ENCODE measurements at places on chromosomes 12 and 14. TPM values are rescaled to one million over a fixed set of nuclear protein-coding genes. Genes with fewer than 3 reads are reported as not detected.

DNA sequence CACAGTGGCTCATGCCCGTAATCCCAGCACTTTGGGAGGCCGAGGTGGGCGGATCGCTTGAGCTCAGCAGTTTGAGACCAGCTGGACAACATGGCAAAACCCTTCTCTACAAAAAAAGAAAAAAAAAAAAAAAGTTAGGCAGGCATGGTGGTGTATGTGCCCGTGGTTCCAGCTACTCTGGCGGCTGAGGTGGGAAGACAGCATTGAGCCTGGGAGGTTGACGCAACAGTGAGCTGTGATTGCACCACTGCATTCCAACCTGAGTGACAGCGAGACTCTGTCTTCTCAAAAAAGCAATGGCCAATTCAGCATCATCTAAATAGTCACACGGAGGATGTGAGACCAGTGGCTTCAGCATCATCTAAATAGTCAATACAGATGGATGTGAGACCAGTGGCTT lies 10.4 kb upstream of the SAMD4A start:
- DNase-seq = peak; percentile 32

DNA sequence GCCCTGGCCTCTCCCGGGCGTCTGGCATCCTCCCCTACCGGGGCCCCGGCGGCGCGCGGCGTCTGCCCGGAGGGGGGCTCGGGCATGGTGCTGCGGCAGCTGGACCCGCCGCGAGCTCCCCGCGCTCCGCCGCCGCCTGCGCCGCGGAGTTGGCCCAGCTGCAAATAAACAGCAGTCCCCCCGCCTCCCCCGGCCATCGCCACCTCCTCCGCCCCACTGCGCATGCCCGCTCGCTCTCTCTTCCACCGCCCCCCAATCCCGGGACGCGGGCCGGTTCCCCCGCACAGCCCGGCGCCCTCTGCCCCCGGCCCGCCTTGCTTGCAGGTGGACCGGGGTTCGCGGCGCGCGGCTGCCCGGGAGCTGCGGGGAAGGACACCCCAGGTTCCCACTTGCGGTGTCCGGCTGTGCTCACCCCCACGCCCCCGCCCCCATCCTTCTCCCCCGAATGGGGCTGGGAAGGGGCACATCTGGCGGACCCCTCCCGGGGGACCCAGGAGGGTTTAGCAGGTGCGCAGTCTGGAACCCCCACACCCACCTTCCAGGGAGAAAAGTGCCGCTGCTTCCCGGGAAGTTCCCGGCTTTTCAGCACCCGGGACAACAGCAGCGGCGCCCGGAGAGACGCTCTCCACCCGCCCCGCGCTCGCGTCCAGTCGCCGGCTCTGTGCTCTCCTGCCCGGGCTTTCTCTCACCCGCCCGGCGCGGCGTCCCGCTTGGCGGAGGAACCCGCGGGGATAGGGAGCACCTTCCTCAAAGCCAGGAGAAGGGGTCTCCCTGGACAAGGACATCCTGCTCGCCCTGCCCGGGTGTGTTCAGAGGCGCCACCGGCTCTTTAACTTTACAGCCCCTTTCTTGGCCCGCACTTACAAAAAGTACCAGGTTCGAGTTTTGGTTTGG lies at the start of gene TMTC1:
TSS of gene TMTC1 (minus strand) at position 170 of the 894 bp plus-strand sequence. CDS start 191 bp downstream, outside the sequence.
- DNase-seq = peak; percentile 87

DNA sequence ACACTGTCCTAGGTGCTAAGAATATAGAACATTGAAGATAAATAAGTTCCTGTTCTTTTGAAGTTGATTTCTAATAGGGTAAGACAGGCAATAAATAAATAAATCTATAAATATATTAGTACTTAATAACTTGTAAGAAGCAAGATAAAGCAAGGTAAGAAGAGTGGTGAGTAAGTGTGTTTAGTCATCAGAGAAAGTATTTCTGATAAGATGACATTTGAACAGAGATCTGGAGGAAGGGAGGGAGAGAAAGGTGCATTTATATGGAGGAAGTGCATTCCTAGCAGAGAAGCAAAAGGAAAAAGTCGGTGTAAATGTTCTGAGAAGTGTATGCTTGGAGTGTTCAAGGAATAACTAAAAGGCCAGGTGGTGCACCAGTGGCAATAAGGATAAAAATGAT lies 184.4 kb upstream of the GRIP1 start:
- no peak for DNase-seq

DNA sequence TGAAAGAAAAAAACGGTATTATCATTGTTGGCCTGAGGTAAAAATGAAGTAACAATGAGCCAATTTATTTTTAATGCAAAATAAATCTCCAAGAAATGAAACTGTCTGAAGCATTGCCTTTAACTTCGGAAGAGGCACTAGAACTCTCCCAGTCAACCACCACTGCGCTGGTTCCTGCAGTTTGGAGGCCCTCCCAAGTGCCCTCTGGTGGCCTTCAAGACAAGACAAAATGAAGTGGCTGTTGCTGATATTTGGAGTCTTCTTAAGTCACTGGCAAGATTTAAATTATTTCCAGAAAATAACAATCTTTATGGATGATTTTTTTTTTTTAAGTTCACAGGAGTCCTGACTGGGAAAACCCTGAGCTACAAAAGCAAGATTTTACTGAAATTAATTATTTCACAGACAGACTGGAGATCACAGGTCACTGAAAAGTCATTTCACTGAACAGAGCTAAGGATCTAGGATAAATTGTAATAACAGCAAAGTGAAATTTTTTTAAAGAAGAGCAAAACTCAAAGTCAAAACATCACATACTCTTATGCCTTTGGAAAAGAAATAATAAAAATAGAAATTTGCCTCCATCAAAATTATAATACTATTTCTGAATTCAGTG lies 58.2 kb downstream of the DICER1 start:
- peak; percentile 87 for DNase-seq

CLEC2B gene
- total RNA-seq = not detected

PLCZ1 gene
- not detected for total RNA-seq

GRCh38 chr12:103758310-103759089 lies 82.5 kb downstream of the NT5DC3 start:
- peak; percentile 51 for DNase-seq

DNA sequence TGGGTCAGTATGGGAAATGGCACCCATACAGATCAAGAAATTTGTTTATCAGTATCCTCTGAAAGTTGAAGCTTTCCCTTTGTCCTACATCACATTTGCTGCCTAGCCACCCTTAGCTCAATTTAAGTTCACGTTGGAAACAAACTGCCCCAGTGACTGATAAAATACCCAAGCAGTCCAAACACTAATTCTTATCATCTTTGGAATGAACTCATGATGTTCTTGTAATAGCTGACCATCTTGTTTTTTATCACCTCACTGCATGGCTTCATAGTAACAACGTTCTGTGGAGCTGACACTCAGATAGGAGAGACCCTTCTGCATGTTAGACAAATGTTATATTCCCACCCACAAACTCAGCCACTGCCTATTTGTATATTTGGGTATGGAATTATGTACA lies 93.4 kb downstream of the GPR135 start:
- DNase-seq = no peak

GRCh38 chr12:8078398-8078797 lies 3.7 kb upstream of the NECAP1 start:
- DNase-seq = peak; percentile 60

GRCh38 chr12:46983959-46984841 lies 95.2 kb upstream of the PCED1B start:
- peak; percentile 80 for DNase-seq

DNA sequence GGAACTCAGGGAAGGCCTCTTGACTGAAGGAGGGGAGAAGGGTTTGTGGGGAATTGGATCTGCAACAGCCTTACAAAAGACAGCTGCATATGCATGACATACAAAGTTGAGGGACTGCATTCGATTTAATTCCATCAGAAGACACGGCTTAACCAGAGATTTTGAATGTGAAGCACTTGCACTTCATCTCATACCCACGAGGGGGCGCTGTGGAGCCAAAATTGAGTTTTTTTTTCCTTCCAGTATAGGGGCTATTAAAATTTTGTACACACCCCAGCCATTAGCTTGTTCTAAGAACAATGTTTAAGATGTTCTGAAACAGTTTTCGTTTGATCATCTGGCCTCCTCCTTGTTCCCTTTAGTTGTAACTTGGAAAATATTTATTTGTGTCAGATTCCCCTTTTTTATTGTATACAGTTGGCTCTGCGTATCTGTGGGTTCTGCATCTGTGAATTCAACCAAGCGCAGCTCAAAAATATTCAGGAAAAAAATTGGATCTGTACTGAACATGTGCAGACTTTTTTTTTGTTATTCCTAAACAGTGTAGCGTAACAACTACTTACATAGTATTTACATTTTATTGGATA lies 1.6 kb downstream of the SUDS3 start:
- peak; percentile 48 for DNase-seq

- DNase-seq = no peak
These were observed 375.4 kb upstream of the ATP2B1 start for GRCh38 chr12:90084018-90084417.

GRCh38 chr12:5882511-5883190 lies 62.4 kb downstream of the ANO2 start:
- no peak for DNase-seq

FMNL3 gene
- 32.6 TPM for total RNA-seq

GRCh38 chr12:62873116-62873825 lies 61.7 kb downstream of the PPM1H start:
- DNase-seq = no peak

- no peak for DNase-seq
These were observed 142.8 kb upstream of the FLRT2 start for GRCh38 chr14:85387181-85387580.

DNA sequence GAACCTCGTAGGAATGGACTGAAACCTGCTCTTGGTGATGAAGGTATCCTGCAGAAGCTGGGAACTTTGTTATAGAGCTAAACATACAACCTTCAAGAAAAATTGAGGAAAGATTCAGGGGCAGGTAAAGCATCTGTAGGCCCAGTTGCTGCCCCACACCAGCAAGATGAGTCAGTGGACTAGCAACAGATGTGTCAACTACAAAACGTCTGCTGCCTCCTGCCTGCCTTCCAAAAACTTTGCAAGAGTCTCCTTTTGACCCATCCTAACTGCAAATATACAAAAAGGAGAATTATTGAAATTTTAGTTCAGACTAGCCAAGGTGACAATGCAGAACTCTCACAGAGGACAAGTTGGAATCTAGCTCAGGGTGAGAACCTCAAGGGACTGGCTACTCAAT lies 60.9 kb upstream of the TMTC1 start:
- no peak for DNase-seq

All from GM23338 (cell line).